ENCODE measurements at places on chromosomes 2 and 18.

DNA sequence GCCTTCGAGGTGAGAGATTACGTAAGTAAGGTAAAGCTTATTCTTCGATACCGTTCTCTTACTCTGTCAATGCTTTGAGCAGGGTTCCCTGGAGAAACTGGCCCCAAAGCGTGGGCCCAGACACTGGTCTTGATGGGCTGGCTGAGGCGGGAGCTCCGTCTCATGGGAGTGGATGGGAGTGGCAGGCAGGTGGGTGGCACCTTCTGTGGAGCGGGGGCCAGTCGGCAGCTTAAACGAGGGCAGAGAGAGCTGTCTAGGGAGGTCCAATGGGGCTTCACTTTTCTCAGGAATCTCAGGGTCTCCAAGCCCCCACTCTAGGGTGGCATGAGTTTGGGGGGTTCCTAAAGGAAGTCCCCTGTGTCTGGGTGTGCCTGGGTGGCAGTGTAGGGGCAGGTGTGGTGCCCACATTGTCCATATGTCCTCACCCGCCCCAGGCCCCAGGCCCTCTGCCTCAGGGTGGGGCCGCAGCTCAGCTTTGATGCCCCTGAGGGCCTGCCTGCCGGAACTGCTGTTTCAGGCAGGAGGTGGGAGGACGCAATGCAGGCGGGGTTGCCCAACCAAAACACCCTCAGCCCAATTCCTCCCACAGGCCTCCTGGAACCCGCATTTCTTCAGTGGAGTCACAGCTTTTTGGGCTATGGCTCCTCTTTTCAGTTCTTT, 32.5 kb upstream of the FOSL2 start:
- DNase-seq: no peak

GRCh38 chr2:40823478-40823877, 371.6 kb upstream of the SLC8A1 start:
- DNase-seq: no peak

- DNase-seq: no peak
These were observed 53.6 kb upstream of the LPIN2 start for GRCh38 chr18:3066341-3067110.

DNA sequence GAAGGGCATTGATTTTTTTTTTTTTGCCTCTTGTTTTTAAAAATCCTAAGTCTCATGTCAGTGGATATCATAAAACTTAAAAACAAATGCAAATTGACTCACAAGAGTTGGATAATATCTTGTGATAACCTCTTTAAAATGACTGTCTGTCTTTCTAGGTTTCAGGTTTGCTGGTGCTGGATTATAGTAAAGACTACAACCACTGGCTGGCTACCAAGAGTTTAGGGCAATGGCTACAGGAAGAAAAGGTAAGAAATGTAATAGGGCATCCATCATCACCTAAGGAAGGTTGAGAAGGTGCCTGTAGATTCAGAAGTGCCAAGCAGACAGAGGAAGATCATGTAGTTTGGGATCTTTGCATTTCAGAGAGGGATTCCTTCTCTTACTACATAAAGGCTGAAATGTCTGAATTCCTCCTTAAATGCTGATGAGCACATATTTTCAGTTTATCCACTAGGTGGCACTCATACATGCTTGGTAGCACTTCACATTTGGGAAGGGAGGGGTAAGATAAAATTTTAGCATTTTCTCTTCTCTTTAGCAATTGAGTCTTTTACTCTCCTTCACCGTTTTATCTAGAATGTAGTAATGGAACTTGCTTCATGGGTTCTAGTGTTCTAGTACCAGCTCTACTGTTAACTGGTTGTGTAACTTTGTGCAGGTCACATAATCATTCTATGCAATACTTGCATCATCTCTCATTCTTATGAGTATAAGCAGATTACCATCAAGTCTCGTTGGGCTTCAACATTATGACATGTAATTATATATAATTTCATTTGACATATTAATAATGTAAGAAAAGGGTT, 21.1 kb downstream of the CPS1 start:
- DNase-seq: no peak

GRCh38 chr2:181790716-181791649, 100.5 kb upstream of the ITPRID2 start:
- DNase-seq: no peak

All from right hindlimb (tissue), 1 donor.